ENCODE measurements at places on chromosomes 16 and 17.

GRCh38 chr17:3630781-3631180 lies 5.3 kb downstream of the SHPK start:
- no peak for DNase-seq

DNA sequence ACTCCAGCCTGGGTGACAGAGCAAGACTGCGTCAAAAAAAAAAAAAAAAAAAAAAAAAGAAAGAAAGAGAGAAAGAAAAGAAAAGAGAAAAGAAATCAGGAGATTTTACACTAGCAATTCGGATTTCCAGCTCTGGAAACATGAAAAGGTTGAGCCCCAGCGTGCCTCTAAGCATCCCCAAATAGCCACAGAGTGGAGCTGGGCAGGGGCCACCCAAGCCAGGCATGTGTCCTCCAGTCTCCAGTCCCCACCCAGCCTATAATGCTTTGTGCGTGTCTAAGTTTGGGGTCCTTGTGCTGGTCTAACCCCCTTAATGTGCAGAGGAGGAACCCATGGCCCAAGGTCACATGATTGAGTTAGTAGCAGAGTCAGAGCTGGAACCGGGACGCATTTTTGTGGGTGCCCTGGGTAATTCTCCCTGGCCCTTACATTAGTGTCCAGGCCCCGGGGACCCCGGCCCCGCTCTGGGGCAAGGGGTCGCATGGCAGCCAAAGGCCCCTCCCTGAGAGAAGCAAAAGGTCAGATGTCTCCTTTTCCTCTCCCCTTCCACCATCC lies 19.9 kb downstream of the ADAM11 start:
- no peak for DNase-seq

DNA sequence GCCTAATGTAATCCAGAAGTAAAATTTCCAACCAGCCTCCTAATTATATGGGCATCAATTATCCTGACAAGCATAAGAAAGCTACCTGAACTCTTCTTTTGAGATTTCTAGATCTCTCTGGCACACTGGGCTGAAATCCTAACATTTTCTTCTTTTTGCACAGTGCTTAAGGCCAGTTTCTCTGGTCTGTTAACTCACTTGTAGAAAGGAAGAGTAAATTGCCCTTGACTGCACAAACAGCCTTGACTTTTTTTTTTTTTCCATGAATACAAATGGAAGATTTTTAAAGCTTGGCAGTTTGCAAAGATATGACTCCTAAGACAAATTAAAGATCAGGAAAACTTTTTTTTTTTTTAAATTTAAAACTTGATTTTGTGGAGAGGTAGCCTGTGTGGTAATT lies 291.2 kb upstream of the MON1B start:
- no peak for DNase-seq

- no peak for DNase-seq
Observed at GRCh38 chr17:75352079-75352569, 53.4 kb downstream of the GRB2 start.

DNA sequence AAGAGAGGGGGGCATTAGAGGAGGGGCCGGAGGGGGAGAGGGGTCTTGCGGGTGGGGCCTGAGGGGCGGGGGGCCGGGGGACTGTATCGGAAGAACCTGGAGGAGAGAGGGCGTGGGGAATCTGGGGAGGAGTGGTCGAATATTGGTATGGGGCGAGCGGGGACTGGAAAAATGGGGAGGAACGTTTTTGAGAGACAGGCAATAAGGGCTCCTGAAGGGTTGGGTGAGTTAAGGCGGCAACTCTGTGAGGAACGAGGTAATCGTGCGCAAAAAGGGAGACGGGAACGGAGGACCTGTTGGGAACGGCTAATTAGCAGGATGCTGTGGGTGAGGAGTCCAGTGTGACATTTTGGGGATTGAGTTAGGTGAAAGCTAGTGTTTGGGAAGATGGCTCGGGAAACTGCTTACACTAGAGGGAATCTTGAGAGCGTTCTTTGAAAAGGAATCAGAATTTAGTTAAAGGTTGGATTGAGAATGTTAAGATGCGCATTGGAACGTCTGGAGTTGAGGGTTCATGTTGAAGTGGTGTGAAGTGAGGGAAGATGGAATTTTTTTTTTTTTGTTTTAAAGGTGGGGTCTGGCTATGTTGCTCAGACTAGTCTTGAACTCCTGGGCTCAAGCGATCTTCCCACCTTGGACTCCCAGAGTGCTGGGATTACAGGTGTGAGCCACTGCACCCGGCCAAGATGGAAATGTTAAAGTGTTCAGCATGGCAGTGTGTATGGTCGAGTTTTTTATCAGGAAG lies 662 bp downstream of the WIPF2 start:
- DNase-seq: no peak

GRCh38 chr17:72778169-72779151 lies 314.0 kb downstream of the SLC39A11 start:
- no peak for DNase-seq

DNA sequence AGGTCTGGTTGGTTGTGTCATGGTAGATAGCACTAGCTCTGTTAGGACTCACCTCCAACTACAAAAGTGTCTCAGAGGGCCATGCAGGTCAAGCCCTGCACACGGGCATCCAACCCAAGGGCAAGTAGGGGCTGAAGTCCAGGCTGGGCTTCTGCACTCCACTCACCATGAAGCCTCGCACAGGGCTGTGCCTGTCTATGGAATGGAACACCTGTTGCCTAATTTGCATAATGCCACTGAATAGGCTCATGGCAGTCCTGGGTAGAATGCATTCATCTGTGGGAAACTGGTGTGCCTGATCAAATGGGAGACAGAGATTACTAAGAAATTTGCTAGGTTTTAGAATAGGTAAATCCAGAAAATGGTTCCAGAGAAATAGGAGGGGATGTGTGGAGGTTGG lies 8.0 kb upstream of the AKAP1 start:
- no peak for DNase-seq

GRCh38 chr16:508884-509736 lies 18.4 kb upstream of the CAPN15 start:
- no peak for DNase-seq

- DNase-seq: no peak
Observed at GRCh38 chr16:79449900-79450299, 150.6 kb downstream of the MAF start.

DNA sequence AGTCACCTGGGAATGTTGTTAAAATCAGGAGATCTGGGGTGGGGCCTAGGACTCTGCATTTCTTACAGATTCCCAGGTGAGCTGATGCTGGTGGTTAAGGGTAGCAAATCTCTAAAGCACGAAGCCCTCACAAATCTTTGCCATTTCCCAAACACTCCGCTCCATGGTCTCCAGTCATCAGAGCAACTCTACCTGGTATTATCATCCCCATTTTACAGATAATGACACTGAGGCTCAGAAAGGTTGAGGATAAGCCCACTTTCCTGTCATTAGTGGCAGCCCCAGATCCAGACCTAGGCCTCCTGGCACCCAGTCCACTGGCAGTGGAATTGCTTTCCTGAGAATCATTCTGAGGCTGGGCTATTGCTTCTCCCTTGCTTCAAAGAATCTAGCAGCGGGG lies 8.7 kb downstream of the SLC46A1 start:
- DNase-seq: no peak

- no peak for DNase-seq
Observed at GRCh38 chr17:8300226-8300625, 5.0 kb upstream of the SLC25A35 start.

DNA sequence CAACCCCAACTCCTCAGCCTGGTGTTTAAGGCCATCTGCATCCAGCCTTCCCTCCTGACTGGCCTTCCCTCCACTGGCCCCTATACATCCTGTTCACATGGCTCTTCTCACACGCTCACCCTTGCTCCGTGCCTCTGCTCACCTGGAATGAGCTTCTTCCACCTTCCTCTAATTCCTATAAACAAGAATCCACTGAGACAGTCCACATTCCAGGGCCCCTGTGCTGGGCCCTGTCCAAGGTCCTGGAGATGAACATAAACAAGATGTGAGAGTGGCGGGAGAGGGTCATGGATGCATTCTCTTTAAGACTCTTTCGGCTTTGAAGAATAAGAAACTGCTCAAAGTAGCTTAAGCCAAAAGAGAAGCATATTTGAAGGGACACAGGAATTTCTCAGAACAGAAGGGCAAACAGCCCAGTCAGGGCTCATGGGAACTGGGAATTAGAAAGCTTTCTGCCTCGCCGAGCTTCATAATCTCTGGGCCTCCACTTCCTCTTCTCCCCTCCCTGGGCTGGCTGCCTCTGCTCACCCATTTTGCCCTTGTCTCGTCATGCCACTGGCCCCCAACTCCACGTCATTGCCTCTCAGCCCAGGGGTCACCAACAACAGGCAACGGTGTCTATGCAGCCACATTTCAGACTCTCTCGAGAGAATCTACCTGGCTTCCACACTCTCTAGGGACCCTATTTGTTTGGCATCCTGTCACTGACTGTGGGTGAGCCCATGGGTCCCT lies 13.5 kb downstream of the SPPL2C start:
- DNase-seq: no peak

GRCh38 chr17:3513305-3514035 lies 37.7 kb downstream of the ASPA start:
- no peak for DNase-seq

GRCh38 chr16:57469917-57470470 lies 7.5 kb downstream of the POLR2C start:
- no peak for DNase-seq

DNA sequence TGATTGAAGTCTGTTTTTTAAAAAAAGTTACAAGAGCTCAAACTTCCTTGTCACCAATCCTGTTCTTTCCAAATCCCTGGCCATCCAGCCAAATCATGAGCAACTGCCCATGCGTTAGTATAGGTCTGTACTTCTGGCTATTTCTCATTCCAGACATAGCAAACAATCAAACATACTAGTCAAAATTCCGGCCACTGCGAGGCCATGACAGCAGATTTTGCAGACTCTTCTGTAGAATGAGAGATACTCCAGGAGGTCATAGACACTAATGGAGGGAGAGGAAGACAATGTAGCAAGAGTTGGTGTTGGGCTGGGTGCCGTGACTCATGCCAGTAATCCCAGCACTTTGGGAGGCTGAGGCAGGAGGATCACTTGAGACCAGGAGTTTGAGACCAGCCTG lies 50.9 kb downstream of the BCL7C start:
- DNase-seq: no peak

All from esophagus muscularis mucosa (tissue), 4 donors.